LNCaP clone FGC (cell line): ENCODE measurements at places on chromosomes 12 and 14.

DNA sequence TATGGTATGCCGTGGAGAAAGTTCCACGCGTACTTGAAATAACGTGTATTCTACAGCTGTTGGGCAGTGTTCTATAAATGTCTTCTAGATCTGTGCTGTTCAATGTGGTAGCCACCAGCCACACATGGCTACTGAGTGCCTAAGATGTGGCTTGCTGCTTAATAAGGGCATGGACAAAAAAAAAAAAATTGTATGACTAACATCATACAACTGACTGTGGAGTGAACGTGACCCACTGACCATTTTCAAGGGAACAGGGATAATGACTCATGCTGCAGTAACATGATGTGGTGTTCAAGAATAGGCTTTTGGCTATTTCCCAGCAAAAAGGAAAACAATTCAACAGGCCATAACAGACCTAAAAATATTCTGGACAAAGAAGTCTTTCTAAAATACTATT is 13.0 kb downstream of the ATG14 start:
- no peak for DNase-seq

GRCh38 chr14:97306133-97306759 is 509.1 kb downstream of the VRK1 start:
- no peak for DNase-seq

DNA sequence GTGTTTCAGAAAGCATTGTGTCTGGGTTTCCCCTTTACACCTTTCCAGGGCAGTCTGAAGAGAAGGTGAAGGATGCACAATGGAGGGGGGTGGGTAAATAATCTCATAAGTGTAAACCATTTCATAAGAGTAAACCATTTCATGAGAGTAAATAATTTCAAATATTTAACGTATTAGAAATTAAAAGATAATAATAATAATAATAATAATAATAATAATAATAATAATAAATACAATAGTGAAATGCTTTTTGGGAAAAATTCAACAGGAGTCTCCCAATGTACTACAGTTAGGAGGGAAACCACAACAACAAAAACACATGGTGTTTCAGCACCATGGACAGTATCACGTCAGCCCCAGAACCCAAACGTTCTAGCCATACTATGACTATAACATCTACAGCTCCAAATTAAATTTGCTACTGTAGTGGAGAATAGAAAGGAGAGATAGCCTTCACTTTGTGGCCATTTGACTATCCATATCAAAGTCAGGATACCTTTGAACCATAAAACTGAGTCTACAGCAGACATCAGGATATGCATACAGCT is 691.8 kb downstream of the BCL11B start:
- no peak for DNase-seq

GRCh38 chr12:65800937-65801336 is 23.3 kb upstream of the HMGA2 start:
- no peak for DNase-seq

DNA sequence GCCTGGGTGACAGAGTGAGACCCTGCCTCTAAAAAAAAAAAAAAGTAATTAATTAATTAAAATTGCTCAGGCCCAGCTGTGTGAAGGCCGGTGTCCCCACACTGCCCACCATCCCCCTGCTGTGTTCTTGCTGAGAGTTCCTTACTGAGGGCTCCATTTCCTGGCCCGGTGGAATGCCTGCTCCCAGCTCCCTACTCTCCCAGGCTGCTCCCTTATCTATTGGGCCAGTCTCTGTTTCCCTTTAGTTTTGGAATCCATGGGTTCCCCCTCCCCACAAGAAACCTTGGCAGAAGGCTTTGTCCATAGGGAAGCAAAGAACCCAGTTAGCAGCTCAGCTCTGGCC is 19.0 kb downstream of the MLXIP start:
- DNase-seq = no peak

GRCh38 chr14:45715946-45716345 is 462.9 kb upstream of the MIS18BP1 start:
- no peak for DNase-seq

DNA sequence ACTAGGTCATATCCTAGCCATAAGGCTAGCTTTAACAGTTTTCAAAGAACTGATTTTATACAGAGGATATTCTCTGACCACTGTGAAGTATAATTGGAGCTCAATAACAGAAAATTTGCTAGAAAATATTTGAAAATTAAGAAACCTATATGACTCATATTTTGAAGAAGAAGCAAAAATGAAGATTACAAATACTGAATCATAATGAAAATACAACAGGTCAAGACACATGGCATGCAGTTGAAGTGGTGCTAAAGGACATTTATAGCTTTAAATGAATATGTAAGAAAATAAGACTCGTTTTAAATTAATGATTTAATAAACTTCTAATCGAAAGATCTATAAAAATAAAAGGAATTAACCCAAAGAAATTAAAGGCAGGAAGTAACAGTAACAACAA is 1234.6 kb downstream of the SLC16A7 start:
- no peak for DNase-seq

GRCh38 chr12:54005531-54005852 is 3.3 kb upstream of the HOXC8 start:
- DNase-seq = no peak

DNA sequence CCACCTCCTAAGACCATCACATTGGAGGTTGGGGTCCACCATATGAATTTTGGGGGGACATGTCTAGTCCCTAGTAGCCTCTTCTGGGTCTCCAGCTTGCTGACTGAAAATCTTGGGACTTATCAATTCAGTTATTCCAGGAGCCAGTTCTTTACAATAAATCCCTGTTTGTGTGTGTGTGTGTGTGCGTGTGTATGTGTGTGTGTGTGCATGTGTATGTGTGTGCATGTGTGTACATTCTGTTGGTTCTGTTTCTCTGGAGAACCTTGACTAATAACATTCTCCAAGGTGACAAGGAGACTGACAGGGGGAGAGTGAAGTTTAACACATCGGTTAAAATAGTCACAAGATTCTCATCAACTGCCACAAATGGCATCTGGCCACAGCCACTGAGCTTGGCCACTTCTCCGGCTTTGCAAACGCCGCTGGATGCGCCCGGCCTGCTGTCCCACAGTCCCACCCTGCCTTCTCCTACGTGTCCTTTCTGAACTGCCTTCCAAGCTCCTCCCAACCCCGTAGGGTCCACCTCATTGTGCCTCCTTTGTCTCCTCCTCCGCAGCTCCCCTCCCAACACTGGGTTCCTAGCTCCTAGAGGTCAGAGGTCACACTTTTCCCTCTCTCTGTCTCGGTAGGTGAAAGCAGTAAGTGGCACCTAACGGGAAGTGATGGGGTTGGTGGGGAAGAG is 88.1 kb upstream of the DIO3 start:
- DNase-seq = no peak

- no peak for DNase-seq
Observed at GRCh38 chr14:81396113-81396512, 4.0 kb downstream of the STON2 start.

DNA sequence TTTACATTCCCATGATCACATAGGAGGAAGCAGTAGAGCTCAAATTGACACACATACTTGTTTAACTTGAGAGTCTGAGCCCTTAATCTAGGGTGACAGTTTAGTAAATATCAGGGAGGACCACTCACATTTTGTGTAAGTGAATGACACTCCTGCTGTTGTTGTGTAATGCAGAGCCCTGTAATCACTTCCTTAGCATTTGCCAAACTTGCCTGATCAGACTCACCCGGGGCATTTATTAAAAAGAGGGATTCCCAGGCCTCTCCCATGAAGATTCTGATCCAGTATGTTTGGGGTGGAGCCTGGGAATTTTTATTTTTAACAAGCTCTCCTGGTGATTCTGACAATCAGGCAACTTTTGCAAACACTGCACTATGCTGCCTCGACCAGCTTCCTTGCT is 119.6 kb downstream of the NUAK1 start:
- no peak for DNase-seq

GRCh38 chr12:12938541-12938940 is 13.4 kb downstream of the GPRC5D start:
- DNase-seq = no peak
